ENCODE measurements at places on chromosomes 13 and 19.
A peak's percentile ranks its signal among the peaks of the same experiment; 100 is the strongest.

GRCh38 chr19:47610902-47611301 lies 2.0 kb downstream of the BICRA start:
- H3K4me3 ChIP-seq = peak overlapping the region; percentile 64
- no peak for DNase-seq
- no peaks in the 10 kb centered on the region for H3K27me3 ChIP-seq
- peaks cover 8% of the 10 kb centered on the region for H3K36me3 ChIP-seq

- H3K27me3 ChIP-seq = no peaks in the 10 kb centered on the region
- H3K4me3 ChIP-seq = peak within 1 kb of the TSS; percentile 95
- peak; percentile 71 for DNase-seq
- peak within 1 kb of the TSS; percentile 92 for H3K27ac ChIP-seq
- H3K36me3 ChIP-seq = peaks cover 36% of the 10 kb centered on the region
These were observed at the start of gene VAV1 for GRCh38 chr19:6772028-6772865. VAV1 (plus strand) TSS chr19:6772708; CDS start chr19:6772808, 100 bp downstream.

- no peak for DNase-seq
- no peaks in the 10 kb centered on the region for H3K4me1 ChIP-seq
- H3K27ac ChIP-seq = no peak overlapping the region
- H3K27me3 ChIP-seq = no peaks in the 10 kb centered on the region
These were observed 415.9 kb downstream of the IRS2 start for GRCh38 chr13:109370496-109370895.

GRCh38 chr19:5951338-5951861 lies 26.5 kb downstream of the RANBP3 start:
- no peak for DNase-seq
- no peaks in the 10 kb centered on the region for H3K27me3 ChIP-seq
- H3K4me1 ChIP-seq = peaks cover 85% of the 10 kb centered on the region
- peaks cover 40% of the 10 kb centered on the region for H3K36me3 ChIP-seq
- H3K27ac ChIP-seq = peak overlapping the region; percentile 47

DNA sequence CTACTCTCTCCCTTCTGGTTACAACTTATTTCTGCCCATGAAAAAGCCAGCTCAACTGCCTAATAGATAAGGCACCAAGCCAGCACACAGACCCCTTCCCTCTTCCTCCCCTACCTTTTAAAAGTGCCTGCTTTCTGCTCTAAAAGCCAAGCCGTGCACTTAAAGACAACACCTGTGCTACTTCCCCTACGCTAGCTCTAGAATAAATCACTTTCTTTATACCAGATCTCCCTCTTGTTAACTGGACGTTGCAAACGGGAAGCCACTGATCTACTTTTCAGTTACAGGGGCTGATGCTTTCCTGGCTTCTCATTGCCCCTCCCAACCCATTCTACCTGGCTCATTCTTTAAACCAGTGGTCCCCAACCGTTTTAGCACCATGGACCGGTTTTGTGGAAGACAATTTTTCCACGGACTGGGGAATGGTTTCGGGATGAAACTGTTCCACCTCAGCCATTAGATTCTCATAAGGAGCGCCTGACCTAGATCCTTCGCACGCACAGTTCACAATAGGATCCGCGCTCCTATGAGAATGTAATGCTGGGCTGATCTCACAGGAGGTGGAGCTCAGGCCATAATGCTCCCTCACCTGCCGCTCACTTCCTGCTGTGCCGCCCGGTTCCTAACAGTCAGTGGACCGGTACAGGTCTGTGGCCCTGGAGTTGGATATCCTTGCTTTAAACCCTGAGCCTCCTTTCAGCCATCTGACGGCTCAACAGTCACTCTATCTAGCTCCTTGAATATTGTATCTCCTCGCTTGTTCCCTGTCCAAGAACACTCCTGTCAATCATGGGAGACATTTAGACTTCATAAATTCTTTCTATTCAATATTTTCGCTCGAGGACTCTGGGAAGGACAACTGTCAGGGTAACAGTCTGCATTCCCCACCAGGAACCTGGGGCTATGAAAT lies 841 bp upstream of the ZNF223 start:
- H3K36me3 ChIP-seq = peaks cover 28% of the 10 kb centered on the region
- H3K4me3 ChIP-seq = peak overlapping the region; percentile 94
- no peak for DNase-seq
- peaks cover 11% of the 10 kb centered on the region for H3K27me3 ChIP-seq

DNA sequence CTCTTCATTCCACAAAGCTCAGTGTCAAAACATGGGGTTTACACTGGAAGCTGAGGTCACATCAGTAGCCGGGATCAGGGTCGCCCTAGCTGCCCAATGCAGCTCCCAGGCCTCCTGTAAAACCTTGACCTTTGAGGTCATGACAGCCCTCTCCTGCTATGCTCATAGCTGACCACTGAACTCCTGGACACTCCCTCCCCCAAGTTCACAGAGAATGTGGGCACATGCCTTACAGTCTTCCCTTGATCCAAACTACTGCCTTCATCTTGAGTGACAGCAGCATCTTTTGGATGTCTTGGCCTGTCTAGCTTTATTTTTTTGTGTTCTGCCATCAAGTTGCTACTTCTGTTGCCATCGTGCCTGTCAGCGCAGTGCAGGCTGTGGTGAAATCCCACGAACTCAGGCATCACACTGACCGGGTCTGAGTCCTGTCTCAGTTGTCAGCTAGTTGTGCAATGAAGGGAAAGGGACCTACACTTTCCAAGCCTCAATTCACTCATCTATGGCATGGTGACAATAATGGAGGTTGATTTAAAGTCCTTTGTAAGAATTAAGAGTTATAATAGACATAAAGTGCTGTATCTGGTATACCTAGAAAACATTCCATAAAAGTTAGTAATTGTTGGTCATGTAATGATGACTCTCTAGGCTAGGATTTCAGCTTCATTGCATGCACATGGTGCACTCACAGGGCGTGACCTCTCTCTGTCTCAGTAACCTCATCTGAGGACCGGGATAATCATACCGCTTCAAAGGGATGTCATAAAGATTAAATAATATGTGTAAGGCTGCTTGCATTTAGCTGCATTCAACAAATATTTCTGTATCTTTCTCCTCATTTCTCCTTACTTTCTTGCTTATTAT lies 16.4 kb upstream of the ALOX5AP start:
- DNase-seq = no peak
- peak overlapping the region; percentile 2 for H3K4me3 ChIP-seq
- H3K27me3 ChIP-seq = no peaks in the 10 kb centered on the region
- peaks cover 54% of the 10 kb centered on the region for H3K4me1 ChIP-seq
